ENCODE measurements at places on chromosomes 12 and 14.

GRCh38 chr12:3199551-3200031 is 122.4 kb downstream of the TSPAN9 start:
- no peak for DNase-seq

DNA sequence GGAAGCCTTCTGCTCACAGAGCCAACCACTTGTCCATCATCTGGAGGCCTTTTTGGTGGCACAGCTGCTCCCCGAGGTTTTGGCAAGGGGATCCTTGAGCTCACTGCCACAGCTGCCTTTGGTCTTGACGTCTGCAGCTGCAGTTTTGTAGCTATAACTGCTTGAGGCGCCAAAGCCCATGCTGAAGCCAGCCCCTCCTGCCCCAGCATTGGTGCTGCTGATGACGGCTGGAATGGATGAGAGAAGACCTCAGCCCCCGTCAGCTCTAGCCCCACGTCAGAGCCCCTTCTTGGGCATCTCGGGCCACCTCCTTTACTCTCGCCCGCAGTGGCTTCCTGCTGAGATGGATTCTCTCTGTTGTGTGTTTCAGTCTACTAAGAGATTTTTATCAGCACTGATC is 12.3 kb upstream of the KRT74 start:
- no peak for DNase-seq

DNA sequence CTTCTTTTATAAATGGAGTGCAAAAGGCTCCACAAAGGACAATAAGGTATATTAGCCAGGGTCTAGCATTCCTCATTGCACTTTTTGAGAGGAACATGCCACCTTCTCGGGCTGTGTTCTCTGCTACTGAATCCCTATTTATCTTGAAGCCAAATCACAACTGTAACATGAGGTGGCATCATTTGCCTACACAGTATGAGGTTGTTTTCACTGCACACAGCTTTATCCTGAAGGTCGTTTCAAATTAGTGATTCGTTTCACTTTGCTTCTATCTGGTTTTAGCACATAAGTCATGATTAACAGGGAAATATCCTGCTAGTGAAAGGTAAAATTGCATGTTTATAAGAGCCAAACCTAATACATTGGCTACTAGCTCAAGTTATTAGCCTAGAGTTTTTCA is 153.8 kb downstream of the SLC35F4 start:
- DNase-seq = no peak

- no peak for DNase-seq
Observed at GRCh38 chr12:85309125-85309566, 29.1 kb downstream of the ALX1 start.

DNA sequence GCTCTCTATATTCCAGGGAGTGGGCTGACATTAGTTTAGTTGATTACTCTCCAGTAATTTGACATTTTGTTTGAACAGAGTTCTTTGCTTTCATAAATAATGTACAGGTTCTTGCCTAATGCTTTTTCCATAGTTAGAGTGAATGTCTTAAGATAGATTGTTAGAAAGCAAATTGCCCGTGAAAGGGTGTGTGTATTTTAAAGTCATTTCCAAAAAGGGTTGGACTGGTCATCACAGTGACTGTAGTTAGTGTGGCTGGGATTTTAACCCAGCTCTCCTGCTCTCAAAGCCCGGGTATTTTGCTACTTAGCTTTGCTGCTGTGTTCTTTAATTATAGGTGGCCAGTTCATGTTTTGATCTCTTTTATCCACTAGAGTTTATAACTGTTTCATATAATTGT is 74.2 kb downstream of the DNAH10 start:
- DNase-seq = no peak

DNA sequence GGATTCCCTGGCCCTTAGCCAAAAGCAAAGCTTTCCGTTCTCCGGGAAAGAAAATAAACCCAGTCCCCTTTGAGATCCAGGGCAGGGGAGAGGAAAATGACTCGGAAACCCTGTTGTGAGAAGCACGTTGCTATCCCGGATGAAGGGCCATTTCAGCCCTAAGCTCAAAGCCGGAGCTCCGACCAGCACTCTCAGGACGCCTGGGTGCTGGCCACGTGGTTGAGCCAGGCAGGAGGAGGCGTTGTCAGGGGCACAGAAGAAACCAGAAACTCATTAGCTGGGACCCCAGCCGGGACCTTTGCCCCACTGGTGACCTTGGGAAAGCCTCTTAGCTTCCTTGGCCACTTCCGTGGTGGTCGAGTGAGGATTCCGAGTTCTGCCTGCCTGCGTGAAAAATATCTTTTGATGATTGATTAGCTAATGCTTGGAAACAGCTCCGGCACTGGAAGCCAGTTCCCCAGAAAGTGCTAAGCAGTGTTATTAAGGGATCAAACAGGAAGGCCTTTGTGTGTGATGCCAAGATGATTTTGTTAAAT is 57.6 kb upstream of the FZD10 start:
- DNase-seq = peak; percentile 43

DNA sequence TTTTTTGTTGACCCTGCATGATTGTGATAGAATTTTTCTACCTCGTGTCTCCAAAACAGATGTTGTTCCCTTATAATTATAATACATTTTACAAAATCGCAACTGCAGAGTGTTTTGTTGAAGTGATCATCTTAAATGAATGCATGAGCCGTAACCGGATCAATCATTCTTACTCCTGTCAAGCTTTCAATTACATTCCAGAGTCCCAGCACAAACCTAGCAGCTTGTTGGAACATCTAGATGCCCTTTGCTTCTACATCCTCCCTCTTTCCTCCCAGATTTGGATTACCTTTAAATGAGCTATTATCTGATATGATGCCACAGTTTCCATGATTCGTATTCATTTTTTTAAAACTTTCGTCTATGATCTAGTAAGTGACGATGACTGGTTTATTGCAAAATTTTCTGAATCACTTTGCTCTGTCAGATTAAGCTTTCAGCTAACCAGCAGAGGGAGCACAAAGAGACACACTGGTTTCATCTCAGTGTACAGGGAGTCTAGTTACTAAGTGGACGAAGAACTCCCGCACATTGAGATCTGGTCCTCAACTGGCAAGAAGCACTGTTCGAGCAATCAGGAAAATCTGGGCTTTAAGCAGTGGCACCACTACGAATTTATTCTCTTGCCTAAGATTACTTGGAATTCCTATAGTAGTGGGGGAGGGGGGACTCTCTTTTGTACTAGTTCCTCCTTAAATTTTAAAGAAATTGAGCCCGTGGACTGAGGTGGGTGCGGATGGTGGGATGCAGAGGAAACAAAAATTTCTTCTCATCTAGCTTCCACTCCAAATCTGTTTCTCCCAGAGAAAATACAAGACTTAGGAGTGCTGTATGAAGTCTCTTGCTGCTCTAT is 40.9 kb downstream of the TSHR start:
- DNase-seq = no peak
